ENCODE measurements at places on chromosomes 1 and 21.

GRCh38 chr21:45611296-45611695, 32.2 kb upstream of the PCBP3 start:
- DNase-seq: no peak

DNA sequence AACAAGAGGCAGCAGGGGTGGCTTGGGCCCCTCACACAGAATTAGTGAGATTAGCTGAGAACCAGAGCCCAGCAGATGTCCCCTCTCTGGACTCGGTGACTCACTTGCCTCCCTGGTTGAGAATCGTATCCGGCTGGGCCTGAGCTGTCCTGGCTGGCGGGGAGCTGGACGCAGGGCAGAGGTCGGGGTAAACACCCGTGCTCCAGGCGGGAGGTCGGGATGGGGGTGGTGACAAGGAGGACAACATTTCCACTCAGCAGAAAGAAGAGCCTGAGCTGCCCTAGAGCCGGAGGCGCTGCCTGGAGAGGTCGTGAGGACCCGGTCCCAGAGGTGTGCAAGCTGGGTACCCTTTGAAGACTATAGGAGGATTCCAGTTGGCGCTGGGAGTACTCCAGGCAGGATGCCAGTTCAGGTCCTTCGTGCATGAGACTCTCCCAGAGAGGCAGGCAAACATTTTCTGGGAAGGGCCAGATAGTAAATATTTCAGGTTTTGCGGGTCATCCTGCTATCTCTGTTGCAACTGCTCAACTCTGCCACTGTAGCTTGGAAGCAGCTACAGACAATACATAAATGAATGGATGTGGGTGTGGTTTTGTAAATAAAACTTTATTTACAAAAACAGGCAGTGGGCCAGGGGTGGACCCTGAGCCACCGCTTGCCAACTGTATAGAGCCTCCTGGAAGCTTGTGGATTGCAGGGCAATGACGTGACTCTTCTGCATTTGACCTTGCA, 116.8 kb upstream of the WNT4 start:
- DNase-seq: peak; percentile 75

DNA sequence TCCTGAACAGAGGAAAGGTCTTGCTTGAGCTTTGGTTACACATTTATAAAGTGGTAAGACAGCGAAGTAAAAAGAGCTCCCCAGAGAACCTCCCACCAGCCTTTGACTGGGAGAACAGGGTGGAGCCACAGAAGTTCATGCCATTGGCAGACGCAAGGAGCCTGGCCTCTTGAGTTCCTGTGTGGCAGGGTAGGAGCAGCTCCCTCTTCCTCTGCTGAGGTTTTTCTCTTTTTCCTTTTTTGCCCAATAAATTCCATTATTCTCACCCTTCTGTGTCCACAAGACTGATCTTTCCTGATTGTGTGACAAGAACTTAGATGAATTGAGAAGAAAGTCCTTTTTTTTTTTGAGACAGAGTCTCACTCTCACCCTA, 4.3 kb downstream of the THEM4 start:
- DNase-seq: no peak

DNA sequence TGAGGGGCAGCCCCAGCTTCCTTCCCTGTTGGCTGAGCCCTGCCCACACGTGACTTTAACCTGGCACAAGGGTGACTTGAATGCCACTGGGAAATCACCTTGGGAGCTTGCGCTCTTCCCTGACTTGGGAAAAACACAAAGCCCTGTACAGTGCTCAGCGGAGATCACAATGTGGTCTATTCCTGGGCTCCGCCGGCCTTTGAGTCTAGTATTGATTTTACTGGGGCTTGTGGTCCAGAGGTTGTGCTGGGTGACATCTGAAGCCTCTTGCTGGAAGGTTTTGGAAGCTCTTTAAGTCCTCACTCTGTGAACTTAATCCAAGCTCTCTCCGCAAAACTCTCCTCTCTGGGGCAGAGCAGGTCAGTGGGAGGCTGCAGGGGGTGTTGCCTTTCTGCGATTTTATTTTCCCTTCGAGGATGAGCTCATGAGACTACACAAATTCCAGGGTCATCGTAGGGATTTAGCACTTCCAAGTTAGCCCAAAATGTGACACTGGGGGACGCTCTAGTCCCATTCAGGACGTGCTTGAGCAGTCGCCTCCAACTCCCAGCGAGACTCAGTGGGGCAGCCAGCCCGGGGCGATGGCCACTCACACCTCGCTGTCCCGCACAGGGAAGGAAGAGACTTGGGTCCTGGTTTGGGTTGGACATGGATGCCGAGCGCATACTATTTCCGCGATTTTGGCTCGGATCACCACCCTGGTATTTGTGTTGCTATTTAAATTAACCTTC, 291.9 kb upstream of the AJAP1 start:
- DNase-seq: no peak

- DNase-seq: no peak
Measured at GRCh38 chr1:29117381-29117780, 6.3 kb downstream of the TMEM200B start.
